ENCODE measurements at places on chromosomes 11 and 22.

- peak; percentile 5 for DNase-seq
Measured at GRCh38 chr11:12235553-12235946, 125.2 kb downstream of the MICAL2 start.

- DNase-seq = no peak
Measured at GRCh38 chr11:69076129-69076791, 27.5 kb downstream of the TPCN2 start.

- DNase-seq = no peak
Measured at GRCh38 chr11:724049-724777, 18.2 kb downstream of the EPS8L2 start.

- DNase-seq = no peak
Measured at GRCh38 chr11:114478768-114479167, 39.5 kb downstream of the REXO2 start.

DNA sequence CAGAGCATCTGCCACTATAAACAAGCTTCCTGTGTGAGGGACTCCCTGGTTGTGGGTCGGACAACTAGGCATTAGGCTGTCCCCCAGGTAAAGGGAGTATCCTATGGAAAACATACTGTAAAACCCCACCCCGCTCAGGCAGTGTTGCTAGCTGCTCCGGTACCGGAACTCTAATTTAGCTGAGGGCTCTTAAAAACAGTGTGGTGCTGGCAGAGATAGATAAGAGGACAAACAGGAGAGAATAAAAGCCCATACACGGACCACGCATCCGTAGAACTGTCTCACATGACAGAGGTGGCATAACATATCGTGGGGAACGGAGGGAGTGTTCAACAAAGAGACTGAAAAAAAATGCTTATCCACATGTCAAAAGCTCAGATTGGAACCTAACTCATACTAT is 3.4 kb upstream of the MOGAT2 start:
- DNase-seq = no peak

- no peak for DNase-seq
Measured at GRCh38 chr11:129417458-129417857, 41.8 kb downstream of the BARX2 start.

DNA sequence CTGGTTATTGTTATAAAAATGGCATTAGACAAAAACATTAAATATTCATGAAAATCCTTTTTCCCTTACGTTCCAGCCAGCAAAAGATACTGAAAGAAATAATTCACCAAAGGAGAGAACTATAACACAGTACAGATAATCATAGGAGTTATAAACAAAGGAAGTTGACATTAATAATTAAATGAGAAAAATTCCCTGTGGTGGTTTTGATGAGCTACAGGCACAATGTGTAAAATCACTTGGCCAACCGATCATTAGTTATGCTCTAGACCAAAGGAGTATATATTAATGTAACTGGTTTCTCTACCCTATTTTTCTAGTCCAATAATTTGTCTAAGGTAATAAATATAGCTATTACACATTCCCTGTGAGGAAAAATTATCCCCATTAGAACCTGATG is 534.7 kb downstream of the CNTN5 start:
- no peak for DNase-seq

DNA sequence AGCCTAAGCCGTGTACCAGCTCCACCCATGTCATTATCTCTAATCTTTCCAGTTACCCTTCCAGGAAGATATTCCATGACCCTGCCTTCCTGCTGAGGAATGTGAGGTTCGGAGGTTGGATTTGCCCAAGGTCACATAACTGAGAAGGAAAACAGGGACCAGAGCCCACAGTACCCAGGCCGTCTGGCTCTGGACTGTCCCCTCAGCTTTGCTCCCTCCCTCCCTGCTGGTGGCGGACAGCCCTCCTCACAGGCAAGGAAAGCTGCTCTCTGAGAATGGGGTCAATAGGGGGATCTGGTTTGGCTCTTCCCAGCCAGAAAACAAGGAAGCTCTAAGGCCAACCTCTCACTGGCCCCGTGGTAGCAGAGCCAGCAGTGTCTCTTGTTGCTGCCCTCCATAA is 63.3 kb downstream of the SYN3 start:
- DNase-seq = no peak

DNA sequence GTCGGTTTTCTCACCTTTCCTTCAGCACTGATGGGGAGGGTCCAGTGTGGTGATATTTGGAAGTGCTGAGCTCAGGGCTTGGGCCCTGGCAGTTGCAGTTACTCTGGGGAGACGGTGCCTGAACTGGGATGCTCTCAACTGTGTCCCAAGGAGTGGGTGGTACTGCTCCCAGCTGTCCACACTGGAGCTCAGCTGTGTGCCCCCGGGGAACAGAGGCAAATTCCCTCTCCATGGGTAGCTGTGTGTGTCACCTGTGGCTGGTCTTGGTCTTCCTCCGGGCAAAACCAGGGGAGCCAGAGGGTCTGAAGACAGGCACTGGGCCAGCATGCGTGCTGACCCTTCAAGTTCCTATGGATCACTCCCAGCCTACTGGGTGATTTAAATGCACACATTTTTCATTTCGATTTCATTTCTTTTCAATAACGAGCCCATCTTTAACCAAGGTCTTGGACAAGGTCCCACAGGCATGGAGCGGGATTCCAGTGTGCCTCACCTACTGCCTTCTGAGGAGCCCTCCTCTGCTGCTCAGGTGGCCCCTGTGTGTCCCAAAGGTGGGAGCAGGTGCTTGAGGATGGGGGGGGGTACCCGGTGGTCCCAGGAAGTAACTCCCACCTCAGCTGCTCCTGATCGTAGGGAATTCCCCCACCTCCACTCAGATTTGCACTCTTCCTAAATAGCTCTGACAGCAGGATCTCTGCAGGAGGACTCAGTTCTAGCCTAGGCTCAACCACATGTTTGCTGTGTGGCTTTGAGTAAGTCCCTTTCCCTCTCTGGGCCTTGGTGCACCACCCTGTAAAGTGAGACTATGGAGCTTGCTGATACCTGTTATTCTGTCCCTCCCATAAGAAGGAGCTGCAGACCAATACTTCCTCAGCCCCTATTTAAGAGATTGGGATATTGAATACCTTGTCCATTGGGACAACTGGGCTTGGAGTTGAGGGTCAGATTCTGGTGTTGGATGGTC is 16.8 kb downstream of the PRDM11 start:
- DNase-seq = no peak

DNA sequence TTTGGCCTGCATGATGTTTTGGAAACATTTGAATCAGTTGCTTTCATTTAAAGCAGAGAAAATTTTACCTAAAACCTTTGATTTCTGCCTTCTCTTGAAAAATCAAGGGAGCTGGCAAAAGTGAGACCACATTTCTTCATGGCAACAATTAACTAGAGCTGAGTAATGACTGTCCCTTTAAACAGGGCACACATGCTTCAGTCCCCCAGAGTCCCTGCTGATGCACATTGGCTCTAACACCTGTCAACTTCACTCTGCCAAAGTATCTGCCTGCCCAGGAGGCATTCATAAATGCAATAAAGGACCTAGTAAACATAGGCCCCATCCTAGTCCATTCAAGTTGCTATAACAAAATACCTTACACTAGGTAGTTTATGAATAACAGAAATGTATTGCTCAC is 87.1 kb upstream of the LDLRAD3 start:
- DNase-seq = no peak

- no peak for DNase-seq
Measured at GRCh38 chr11:119483881-119484371, 61.0 kb upstream of the THY1 start.

GRCh38 chr11:130386056-130386455 is 42.4 kb downstream of the ADAMTS8 start:
- DNase-seq = no peak
